Jurkat, Clone E6-1 (cell line): ENCODE measurements at places on chromosomes 7 and 10.

- no peak for DNase-seq
Observed at GRCh38 chr10:78718032-78718572, 350.7 kb upstream of the ZMIZ1 start.

DNA sequence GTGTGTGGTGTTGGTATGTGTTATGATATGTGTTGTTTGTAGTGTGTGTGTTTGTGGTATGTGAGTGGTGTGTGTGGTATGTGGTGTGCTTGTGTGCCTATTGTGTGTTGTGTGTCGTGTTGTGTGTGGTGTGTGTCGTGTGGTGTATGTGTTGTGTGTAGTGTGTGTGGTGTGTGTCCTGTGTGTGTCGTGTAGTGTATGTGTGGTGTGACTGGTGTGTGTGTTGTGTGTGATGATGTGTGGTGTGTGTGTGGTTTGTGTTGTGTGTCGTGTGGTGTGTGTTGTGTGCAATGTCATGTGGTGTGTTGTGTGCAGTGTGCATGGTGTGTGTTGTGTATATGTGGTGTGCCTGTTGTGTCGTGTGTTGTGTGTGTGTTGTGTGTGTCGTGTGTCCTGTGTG, 144.6 kb downstream of the DNAJB6 start:
- no peak for DNase-seq

- no peak for DNase-seq
Observed at GRCh38 chr7:96017877-96018276, 245.5 kb downstream of the DYNC1I1 start.

- no peak for DNase-seq
Observed at GRCh38 chr7:127635659-127636285, 16.2 kb upstream of the SND1 start.

DNA sequence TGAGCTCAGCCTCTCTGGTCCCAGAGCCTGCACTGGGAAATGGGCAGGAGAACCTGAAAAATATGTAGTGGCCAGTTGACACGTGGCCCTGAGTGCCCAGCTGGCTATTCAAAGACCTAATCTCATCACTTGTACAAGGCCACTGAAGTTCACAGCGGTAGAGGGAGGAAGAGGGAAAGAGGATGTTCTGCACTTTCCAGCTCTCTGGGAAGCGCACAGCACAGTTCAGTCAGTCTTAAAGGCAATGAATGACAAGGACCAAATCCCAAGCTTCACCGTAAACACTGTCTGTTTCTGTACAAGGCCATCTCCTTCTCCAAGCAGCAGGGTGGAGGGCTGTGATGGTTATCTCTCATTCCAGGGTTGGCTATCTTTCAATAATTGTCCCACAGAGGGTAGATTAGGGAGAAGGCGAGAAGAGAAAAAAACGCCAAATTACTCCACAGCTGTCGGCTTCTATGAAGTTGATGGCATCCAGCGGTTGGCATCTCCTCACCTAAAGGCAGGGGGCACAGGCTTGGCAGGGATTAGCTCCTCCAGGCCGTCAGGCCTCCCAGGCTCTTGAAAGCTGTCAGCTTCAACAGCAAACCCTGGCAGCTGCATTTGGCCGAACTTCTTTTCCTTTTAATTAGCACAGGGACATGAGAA, 10.6 kb downstream of the SFMBT2 start:
- no peak for DNase-seq

GRCh38 chr10:44013981-44014380, 365.3 kb upstream of the ZNF32 start:
- DNase-seq: no peak

GRCh38 chr10:69908124-69908523, 106.4 kb downstream of the COL13A1 start:
- DNase-seq: no peak

DNA sequence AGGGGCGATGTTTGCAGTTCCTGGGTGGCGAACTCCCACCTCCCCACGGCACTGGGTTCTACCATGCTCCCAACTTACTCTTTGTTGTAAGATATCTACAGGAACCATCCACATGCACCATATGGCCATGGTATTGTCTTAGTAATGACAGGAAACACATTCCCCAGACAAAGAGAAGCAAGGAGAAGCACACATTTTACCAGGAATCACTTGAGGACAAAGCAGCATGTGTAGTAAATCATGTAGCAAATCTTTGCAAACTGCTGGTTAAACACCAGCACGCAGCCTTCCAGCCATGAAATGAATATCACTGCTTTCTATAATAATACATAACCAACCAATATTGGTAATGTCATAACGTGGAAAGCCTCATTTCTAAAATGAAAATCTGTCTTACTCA, 101.2 kb downstream of the NRP1 start:
- no peak for DNase-seq

GRCh38 chr7:92750447-92750839, 85.9 kb downstream of the CDK6 start:
- DNase-seq: no peak

DNA sequence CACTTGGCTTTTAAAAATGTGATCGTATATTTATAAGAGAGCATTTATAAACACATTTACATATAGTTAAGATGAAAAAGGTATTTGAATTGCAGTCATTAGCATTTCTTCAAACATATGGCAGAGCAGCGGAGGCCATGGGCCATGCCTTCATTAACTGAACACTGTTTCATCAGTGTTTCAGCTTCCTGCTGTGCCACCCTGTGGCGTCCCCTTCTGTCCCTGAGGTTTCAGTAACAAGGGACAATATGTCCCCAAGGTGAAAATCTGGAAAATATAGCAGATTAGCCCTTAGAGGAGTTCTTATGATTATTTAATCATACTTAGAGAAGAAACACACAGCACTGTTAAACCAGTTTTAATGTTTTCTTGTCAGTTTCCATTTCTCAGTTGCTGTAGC, 577.8 kb downstream of the ETV1 start:
- no peak for DNase-seq

- no peak for DNase-seq
Observed at GRCh38 chr7:32774541-32774951, 117.0 kb downstream of the KBTBD2 start.

DNA sequence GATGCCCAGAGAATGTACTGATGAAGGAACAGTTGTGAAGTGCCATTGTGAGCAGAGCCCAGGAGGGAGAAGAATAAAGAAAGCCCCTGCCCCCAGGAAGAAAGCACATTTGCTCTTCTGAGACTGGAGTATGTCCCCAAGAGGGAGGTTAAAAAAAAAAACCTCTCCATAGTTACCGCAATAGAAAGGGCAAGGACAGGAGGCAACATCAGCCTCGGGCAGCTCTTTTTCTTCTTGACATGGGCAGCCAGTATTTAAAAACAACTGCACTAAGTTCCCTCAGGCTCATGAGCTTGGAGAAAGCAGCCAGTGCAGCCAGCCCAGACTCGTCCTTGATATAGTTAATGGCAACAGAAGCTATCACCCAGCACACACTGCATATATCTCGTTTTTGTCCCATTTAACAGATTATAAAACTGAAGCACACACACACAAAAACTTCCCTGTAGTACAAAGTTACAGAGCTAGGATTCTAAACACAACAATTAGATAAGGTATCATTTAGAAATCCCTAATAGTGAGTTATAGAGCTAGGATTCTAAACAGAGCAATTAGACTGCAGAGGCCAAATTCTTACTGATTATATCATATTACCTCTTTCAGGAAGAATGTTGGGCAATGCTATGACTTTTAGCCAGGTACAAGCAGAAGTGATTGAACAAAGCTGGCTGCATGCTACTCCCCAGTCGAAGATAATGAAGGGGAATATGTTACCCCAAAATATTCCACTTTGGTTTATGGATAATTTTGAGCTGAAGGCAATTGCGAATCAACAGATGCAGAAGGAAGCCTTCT, 823.5 kb downstream of the GRID1 start:
- DNase-seq: no peak

DNA sequence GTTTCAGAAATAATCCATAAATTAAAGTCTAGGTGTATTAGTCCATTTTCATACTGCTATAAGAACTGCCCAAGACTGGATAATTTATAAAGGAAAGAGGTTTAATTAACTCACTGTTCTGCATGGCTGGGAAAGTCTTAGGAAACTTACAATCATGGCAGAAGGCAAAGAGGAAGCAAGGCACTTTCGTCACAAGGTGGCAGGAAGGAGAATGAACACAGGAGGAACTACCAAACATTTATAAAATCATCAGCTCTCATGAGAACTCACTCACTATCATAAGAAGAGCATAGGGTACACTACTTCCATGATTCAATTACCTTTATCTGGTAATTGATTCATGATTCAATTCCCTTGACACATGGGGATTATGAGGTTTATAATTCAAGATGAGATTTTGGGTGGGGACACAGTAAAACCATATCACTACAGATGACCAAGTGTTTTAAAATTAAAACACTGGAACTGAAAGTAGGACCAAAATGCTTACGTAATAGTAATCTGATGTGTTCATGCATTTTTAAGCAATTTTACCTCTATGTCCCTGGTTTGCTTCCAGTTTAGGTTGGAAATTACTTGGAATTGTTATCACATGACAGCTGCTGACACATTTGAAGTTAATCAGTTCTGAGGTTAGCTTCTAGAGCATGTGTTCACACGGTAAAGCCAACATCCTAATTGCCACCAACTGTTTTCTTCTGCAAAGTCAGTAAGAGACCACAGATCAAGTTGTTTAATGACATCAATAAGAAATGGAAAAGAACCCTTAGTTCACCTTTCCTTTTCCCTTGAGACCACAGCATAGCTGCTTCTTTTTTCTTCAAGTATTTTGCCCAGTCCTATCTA, 48.4 kb upstream of the SEMA3C start:
- no peak for DNase-seq

DNA sequence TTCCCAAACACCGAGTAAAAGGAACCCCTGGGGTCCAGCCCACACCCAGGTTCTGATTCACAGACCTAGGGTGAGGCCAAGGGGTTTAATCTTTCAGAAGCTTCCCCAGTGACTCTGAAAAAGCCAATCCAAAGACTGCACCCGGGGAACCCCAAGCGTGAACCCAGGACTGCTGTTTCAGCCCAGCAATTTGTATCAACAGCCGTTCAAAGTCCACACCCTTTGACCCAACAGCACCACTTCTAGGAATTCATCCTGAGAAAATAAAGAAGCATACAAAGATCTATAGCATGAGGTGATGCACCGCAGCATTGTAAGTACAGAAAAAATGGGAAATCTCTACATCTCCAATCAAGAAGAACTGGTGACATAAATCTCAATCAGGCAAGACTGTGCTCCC, 24.4 kb downstream of the DLG5 start:
- DNase-seq: no peak

- DNase-seq: no peak
Observed at GRCh38 chr7:140393756-140394306, 4.5 kb downstream of the SLC37A3 start.

DNA sequence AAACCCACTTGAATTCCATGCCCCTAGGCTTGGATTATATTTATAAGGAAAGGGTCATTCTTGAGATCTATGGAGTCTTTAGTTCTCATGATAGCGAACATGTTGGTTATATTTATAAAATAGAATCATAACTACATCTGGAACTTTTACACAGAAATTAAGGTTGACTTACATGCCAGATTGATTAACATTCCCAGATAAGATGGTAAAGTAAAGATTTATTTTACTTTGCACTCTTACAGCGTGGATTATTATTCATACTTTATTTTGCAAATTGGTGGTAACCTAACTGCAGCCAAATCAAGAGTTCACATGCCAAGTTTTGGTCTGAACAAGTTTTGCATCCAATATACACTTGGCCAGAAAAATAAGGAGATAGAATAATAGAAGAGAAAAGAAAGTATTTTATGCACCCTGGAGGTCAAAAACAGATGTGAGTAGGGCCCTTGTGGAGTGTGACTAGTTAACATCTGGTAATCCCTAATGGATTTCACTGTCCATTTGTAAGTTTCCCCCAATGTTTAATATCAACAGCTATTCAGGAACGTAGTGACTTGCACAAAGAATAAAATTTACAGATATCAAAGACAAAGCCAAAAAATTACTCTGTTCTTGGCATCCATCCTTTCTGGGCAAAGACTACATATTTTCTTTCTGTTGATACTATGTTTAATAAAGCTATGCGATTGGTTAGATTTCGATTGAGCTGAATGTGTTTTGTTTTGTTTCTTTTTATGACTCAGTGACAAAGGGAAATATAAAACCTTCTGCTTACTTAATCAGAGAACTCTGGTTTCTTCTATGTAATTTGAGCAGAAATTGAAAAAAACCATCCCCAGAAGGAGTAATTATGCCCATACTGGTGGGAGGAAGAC, 10.1 kb upstream of the TMEM26 start:
- DNase-seq: no peak

DNA sequence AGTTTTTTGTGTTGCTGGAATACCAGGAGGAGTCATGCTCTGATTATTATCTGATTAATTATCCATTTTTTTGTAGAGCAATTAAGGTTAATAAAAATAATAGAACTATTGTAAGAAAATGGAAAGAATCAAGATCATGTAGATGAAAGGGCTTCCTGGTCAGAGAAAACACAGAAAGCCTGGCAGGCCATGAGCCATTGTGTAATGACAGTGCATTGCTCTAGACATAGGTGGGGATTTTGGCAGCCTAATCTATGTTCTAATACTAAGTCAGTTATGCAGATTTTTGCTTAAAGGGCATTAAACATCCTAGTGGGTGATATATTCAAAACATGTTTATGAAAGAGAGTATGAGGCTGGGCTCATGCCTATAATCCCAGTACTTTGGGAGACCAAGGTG, 198.2 kb downstream of the PPP1R9A start:
- DNase-seq: no peak

DNA sequence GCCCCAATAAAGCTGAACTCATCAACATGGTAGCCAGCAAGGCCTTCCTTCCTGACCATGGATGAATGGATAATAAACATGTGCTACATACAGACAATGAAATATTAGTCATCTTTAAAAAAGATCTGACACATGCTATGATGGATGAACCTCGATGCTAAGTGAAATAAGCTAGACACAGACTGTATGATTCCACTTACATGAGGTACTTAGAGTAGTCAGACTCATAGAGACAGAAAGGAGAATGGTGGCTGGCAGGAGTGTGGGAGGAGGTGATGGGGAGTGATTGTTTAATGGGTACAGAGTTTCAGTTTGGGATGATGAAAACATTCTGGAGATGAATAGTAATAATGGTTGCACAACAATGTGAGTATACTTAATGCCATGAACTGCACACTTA, 114.1 kb upstream of the SORCS3 start:
- no peak for DNase-seq

- no peak for DNase-seq
Observed at GRCh38 chr10:110790913-110791506, 80.7 kb upstream of the PDCD4 start.

DNA sequence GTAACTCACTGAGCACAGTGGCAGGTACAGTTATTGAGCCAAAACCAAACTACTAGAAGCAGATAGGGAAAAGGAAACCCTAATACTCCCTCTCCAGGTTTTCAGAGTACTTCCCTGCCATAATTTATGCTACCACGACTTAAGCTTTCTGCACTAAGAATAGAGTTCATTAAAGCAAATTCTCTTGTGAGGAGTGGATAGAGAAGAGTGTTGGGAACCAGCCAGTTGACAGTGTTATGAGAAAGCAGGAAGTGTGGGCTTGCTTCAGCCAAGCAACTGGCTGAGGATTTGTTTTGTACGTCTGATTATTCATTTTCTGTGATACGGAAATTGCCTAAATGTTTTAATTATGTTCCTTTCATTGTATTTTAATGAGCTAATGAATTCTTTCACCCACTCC, 280.5 kb downstream of the KIF20B start:
- no peak for DNase-seq

GRCh38 chr10:104218751-104219150, 13.4 kb downstream of the CFAP43 start:
- DNase-seq: no peak

- DNase-seq: no peak
Observed at GRCh38 chr7:91068136-91068795, 196.0 kb upstream of the FZD1 start.
